ENCODE measurements at places on chromosomes 6 and 20.

- no peak for DNase-seq
These were observed 146.9 kb upstream of the KCNG1 start for GRCh38 chr20:51169813-51170212.

DNA sequence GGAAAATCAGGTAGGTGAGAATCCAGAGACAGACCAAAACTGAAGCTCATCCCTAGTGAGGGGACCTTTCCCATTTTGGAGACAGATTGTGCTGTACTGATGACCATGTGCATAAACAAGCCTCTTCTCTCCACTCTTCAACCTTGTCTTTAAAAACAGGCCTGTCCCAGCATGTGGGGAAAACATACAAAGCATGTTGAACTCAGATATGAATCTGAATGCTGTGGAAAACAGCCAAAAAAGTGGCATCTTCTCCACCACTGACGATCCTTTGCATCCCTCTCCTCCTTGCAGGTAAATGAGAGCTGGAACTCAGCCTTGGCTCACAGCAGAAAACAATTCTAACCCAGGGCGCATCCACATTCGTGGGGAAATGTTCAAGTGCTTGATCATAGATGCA lies 123.7 kb upstream of the FOXQ1 start:
- no peak for DNase-seq

- no peak for DNase-seq
These were observed 13.4 kb downstream of the PTK7 start for GRCh38 chr6:43089467-43089866.

GRCh38 chr6:88964509-88964908 lies 1.1 kb upstream of the RNGTT start:
- no peak for DNase-seq

DNA sequence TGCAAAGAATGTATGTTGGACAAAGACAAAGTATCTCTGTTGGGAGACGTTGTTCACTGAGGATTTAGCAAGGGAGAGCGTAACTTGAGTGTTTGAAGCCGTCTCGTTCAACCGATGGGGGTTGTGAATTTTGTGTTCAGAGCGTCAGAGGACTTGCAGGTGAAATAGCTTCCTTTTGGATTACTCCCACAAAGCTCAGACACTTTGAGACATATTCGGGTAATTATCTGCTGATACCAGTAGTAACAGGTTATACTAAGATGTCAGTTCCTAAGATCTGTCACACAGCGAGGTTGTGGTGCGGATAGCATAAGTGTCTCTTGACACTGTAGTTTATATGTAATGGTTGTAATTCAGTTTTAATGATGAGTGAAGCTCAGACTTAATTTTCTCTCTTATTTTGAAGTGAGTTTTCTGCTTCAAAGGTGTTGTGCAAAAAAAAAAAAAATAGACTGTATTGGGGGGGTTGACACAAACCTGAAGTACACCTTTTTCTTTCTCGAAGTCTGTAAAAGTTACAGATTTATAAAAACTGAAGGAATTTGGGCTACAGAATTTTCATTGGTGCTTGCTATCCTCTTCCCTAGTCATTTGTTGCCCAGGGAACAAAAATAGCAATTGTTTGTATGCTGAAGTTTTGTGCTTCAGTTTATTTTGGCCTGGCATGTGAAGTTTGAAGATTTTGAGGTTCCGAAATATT lies 1.7 kb downstream of the ASXL1 start:
- no peak for DNase-seq

- DNase-seq = no peak
These were observed 137.9 kb downstream of the HIVEP1 start for GRCh38 chr6:12149944-12150510.

- DNase-seq = no peak
These were observed 33.3 kb upstream of the ADGRF4 start for GRCh38 chr6:47665112-47665511.

- DNase-seq = no peak
These were observed 30.4 kb upstream of the TRERF1 start for GRCh38 chr6:42482174-42482573.

- DNase-seq = no peak
These were observed 20.9 kb upstream of the EEF1E1 start for GRCh38 chr6:8123236-8123635.

GRCh38 chr6:85065831-85066230 lies 301.4 kb upstream of the TBX18 start:
- no peak for DNase-seq

DNA sequence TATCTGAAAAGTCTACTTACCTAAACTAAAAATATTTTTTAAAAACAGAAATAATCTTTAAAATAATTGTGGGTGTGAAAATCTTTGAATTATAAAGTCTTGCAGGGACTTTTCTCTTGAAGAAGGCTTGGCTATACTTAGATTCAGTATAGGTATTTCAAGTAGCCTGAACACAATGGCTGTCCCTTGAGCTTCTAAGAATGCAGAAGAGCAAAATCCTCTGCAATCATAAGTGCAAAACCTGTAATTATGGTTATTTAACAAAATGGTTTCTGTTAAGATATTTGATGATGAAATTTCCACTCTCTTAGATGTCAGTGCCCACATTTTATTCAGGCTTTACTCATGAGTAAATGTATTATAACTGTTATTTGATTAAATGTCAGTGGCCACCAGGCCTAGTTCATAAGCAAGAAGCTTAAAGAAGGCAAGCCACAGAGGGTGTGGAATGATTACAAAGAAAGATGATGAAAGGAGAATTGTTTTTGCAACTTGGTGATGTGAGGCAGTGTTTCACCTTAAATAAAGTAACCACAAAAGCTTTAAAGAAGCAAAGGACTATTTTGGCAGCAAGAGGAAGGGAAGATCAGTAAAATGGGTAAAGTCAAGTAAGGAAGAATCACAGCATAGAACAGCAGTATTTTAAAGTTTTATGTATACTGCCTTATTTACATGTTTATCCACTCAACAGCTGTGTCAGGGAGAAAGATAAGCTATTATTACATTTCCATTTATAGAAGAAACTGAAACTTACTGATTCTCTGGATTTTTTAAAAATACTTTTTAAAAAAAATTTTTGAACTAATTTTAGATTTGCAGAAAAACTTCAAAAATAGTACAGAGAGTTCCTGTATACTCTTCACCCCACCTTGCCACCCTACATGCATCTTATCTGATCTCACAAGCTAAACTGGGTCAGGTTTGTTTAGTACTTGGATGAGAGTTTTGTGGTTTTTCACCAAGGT lies 351.2 kb upstream of the RUNX2 start:
- no peak for DNase-seq

DNA sequence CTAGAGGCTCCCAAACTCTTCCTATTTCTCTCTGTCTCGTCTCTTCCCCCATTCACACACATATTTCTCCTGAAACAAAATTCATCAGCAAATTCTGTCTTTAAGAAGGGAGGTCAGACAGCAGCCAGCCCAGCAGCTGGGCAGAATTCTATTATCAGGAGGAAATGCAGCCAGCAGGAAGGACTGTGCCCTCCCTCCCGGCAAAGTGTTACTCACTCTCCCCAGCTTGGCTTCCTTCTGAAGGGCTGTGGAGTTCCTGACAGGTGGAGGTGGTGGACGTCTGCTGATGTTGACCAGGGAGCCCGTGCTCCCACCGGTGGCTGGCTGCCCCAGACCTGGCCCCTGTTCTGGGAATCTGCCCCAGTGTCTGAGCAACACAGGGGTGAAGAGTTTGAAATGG lies 37.3 kb downstream of the KCNB1 start:
- no peak for DNase-seq

- DNase-seq = peak; percentile 38
These were observed 46.3 kb downstream of the HIVEP1 start for GRCh38 chr6:12058172-12058961.

DNA sequence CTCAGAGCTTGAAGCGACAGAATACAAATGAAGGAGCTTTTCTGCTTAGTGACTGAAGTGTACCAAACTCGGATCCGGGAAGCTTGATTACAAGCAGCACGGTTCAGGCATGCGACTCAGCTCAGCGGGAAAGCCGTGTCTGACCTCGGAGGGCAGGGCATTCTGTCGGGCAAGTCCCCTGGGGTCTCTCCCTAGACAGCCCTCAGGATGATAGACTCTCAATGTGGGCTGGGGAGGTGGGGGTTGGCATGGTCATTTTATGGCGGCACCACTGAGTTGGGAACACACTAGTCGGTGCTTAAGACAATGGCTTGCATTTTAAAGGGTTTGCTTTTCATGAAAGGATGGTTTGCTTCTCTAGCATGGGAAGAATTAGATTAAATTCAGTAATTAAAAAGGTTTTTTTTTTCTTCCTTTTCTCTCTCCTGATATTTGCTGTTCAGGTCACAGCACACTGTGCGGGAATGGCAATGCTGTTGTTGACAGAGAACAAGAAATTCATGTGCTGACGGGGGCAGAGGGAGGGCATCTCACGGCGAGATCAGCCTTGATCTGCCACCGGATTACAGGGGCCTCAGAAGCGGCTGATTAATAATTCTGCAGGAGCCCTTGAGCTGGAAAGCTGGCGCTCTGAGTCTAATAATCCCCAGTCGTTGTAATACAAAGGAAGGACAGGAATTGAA lies 80.7 kb upstream of the TRAF3IP2 start:
- no peak for DNase-seq

GRCh38 chr6:69584536-69584912 lies 212.3 kb downstream of the LMBRD1 start:
- DNase-seq = no peak

DNA sequence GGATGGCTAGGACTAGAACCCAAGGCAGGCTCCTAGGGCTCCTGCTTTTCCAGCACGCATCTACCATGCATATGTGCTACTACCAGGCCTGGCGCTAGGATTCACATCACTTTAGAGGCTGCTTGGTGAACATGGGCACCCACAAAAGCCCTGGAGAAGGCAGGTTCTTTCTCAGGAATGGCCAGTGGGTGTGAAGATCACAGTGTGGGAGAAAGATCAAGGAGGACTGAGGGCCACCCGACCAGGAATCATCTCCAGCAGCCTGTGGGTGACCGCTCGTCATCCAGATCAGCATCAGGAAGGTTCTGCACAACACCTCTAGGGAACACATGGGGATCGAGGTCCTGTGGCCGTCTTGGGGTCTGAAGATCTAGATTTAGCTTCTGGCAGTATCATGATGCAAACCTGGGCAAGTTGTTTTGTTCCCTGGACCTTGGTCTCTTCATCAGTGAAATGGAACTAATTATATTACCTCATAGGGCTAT lies 27.3 kb downstream of the SRSF3 start:
- DNase-seq = no peak

DNA sequence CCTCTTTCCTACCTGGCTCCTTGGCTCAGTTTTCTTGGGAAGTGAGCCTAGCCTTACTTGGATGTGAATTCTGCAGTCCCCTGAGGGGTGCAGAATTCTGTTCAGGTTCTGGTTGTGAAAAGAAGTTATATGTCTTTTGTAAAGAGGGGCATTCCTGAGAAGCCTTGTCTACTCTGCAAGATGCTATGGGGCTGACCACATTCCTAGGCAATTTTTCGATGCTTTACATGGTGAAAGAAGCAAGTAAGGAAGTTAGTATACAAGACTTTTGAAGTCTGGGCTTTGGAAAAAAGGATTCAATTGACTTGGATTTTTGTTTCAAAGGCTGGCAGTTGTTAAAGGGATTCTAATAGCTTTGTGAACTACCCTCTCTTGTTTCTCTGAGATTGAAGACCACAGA lies 167.9 kb upstream of the STMND1 start:
- DNase-seq = no peak

- no peak for DNase-seq
These were observed 841.1 kb upstream of the MANEA start for GRCh38 chr6:94736236-94736635.

GRCh38 chr6:113530769-113531168 lies 326.4 kb upstream of the MARCKS start:
- peak; percentile 1 for DNase-seq

DNA sequence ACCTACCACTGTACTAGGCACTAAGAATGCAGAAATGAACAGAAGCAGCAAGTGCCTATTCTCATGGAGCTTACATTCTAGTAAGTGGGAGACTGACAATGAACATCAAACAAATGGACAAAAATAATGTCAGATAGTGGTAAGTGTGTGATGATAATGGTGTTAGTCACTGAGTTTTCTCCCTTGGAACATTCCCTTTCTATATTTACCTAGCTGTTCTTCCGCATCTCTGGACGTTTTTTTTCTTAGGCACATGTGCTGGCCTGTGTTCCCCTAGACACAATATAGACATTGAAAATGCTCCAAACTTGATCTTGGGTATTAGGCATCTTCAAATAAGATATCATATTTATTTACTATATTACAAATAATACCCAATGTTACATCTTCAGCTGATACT lies 218.1 kb upstream of the GJE1 start:
- no peak for DNase-seq

DNA sequence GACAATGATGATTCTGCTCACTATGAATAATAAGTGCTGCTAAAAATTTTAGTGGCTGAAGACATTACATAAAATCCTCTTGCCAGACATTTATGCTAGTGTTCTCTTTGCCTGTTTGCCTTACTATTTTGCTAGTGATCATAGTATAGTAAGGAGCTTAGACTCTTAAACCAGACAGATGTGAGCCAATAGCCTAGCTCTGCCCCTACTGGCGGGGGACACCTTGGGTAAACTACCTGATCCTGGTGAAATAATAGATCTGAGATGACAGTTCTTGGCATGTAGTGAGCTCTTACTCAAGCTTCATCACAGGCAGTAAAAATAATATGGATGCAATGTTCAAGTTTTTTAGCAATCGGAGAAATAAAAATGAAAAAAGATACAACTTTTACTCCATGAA lies 18.8 kb downstream of the ENPP3 start:
- no peak for DNase-seq

- no peak for DNase-seq
These were observed 852.3 kb downstream of the QKI start for GRCh38 chr6:164266851-164267250.

- DNase-seq = no peak
These were observed 11.5 kb upstream of the BTBD9 start for GRCh38 chr6:38651121-38651784.

GRCh38 chr6:147868427-147869190 lies 360.1 kb downstream of the SAMD5 start:
- no peak for DNase-seq

- peak; percentile 56 for DNase-seq
These were observed 41.2 kb upstream of the ASIP start for GRCh38 chr20:34200023-34200422.

GRCh38 chr20:18176318-18176785 lies 38.7 kb downstream of the KAT14 start:
- no peak for DNase-seq

DNA sequence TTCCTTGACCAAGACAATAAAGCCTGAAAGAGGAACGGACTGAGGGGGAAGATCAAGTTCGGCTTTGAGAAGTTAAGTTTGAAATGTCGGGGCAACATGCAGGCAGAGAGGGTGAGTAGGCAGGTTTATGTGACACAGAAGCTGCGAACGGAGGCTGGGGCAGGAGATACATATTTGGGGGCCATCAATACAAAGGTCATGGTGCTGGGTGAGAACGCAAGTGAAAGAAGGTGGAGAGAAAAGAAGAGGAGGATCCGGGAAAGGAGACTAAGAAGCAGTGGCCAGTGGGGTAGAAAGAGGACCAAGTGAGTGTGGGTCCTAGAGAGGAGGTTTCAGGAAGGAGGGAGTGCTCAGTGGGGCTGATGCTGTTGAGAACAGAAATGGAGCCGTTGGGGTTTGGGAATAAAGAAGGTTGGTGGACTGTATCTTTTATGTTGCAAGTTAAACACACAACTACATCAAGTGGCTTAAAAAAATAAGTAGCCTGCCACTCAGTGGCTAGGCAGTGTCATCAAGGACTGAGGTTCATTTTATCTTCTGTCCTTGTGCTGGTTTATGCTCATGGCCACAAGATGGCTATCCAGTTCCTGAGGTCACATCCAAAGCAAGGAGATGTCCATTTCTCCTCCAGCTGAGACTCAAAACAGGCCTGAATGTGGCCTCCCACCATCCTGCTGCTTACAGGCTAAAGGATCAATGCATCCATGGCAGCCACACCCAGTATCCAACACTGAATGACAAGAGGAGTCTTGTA lies 1.7 kb upstream of the BLCAP start:
- DNase-seq = no peak
